ENCODE measurements at places on chromosomes 12 and 14.

- DNase-seq: peak; percentile 60
These were observed 325 bp upstream of the CLIP1 start for GRCh38 chr12:122422730-122423257.

DNA sequence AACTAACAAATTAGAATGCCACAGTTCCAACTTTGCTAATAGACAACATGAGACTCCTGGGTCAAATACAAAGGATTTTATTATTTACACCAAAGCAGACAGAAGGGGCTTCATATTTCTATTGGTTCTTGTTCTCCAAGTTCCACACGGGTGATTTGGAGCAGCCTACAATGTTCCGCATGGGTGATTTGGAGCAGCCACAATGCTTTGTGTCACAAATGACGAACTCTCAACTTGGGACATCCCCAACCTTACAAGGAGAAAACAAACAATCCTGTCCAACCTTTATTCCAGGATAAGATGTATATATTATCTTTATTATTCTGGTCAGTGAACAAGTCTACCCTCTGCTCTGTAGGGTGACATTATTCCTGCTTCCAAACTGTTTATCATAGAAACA, 694.3 kb upstream of the MGAT4C start:
- DNase-seq: no peak

DNA sequence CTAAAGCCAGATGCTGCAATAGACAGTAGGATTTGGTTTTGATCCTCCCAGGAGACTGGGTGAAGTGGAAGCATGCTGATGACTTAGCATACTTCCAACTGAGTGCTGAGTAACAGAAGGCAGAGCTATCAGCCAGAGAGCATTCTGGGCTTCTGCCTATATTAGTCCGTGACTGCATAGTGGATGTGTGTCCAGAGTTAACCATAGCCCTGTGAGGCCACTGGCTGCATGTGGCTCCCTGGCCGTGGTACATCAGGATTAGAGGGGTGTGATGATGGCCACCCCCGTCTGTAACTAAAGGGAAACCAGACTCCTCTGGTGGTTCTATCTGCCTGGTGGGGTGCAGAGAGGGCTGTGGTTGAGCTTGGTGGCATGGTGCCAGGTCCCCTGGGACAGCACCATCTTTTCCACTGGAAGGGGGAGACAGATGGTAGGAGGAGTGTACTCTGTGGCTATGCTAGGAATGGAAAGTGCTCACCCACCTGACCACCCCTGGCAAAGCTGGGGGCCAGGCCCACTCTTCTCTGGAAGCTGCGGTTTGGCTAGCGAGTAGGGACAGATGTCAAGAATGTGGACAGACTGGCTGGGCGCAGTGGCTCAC, 27.4 kb downstream of the ABCD4 start:
- peak; percentile 70 for DNase-seq

DNA sequence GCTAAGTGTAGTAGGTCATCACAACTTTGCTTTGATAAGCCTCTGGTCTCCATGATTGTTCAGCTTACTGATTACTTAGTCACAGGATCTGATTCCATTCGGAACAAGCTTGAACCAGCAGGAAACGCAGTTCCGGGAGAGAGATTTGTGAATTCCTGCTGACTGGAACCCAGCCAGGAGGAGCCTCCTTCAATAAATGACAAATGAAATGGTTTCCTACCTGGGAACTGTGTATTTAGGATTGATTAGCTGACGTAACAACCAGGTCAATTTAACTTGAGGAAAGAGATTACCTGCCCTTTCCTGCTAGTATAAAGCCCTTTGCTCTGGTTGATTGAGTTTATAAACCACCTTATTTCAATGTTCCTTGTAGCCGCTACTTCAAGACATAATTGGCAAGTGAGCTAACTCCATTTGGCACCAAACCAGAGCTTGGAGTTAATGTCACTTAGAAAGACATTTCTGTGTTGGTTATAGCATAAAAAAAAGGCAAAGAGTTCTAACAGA, 35.1 kb upstream of the KCNH3 start:
- no peak for DNase-seq

GRCh38 chr12:74722709-74723108, 185.1 kb downstream of the ATXN7L3B start:
- DNase-seq: no peak

DNA sequence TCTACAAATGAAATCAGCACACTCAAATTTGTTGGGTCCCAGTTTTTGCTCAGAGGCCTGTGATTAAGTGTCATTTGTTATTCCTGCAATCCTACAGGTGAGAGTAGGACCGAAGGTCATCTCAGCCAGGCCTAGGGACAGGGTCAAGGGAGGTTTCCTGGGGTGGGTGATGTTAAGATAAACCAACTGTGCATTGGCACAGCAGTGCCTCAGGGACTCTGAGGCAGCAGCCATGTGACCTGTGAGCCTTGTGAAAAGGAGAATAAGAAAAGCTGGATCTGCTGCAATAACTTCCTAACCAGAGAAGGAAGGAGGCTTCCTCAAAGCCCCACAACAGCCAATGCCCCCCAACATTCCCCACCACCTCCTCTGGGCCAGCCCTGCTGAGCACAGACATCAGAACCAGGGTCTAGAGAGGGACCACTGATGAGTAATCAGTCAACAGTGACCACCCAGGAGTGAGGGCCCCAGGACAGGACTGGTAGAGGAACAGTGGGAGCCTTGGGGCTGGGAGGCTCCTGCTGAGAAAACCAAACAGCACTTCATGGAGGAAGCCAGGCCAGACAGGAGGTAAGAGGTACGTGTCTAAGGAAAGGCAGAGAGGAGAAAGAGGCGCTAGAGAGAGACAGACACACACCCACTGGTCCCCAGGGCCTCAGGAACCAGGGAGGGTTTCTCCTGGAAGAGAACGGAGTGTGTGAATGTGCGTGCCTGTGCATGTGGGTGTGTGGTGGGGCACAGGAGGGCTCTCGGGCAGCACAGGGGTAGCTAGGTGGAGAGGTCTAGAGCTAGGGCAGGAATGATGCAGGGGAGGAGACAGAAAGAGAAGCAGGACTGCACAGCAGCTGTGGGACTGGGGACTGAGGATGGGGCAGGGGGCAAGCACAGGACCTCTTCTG, 82.4 kb downstream of the ITPK1 start:
- DNase-seq: no peak

GRCh38 chr14:55031190-55031589, 4.2 kb downstream of the SOCS4 start:
- no peak for DNase-seq

DNA sequence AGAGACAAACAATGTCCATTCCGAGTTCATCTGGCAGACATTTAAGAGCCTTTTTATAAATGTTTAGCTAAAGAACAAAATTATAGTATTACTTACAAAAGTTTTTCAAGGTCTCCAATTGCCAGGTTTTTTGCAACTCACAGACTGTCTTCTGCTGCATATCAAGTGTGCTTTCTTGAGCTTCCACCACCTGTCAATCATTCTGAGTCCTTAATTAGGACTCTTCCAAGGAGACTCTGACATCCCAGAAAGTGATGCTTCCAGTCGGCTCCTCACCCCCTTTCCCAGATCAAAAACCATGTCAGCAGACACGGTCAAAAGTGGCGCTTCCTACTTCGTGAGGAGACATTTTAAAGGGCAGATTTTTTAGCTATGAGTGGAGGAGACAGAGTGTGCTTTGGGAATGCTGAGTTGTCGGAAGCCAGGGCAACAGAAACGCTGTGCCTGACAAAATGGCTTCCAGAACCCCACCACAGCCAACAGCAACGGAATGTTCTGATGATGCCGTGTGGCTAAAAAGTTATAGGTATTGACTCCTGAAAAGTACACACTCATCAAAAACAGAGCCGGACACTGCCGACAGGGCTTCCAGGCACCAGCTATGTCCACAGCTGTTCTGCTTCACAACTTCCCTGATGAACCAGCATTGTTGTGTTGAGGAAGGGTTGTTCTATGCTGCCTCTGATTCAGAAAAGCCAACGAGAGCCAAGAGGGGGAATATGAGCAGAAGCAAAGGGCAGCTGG, 116.1 kb upstream of the SLC35F4 start:
- no peak for DNase-seq

DNA sequence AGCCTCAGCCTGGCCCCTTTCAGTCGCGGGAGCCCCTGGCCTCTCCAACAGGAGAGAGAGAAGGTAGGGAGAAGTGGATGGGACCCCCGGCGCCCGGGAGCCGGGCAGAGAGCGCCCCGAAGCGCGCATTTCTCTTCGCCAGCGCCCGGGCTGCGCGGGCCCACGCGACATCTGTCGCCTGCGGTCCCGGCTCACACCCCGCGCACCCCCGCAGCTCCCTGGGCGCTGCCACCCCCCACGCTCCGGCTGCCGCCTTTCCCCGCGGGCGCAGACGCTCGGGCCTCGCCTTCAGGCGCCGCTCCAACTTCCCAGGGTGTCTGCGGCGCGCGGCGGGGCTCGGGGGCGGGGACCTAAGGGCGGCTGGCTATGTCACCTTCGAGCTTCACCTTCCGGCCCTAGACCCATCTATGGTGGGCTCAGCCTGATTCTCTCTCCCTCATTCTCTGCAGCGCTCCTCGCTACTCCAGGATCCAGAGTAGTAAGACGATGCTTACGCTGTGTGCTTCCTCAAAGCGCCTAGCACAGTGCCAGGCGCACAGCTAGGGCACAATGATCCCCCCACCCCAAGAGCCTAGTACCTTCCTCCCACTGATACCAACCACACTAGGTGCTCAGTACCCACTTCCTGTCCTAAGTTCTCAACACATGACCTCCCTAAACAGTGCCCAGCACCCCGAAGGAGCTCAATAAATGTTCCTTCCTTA, 1.6 kb downstream of the HRK start:
- DNase-seq: no peak

- peak; percentile 3 for DNase-seq
These were observed 161.3 kb downstream of the RPL10L start for GRCh38 chr14:46490238-46490685.

DNA sequence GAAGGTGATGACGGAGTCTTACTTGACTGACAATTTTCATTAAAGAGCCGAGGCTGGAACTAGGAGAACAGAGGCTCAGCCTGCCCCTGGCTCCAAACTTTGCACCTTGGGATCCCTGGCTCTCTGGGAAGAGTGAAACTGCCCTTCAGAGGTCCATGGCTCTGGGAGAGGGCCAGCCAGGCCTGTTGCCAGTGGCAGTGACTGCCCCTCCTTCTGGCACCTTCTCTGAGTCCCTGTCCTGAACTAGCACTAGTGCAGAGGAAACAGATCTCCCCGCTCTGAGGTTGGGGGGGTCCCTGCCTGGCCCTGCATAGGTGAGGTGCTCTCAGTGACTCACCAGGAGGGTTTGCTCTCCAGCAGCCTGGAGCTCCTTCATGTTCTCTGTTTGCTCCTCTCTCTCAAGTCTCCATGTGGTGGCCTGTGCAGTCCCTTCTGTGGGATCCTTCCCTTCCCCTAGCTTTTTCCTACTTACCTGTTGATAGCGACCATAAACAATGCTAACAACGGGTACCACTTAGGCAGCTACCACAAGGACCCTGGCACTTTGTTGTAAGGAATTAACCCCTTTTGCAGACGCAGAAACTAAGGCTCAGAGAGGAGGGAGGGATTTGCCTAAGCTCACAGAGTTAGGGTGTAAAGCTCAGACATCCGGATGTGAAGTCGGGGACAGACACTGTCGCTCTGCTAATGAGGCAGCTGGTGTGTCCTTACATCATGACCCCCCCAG, 22.4 kb downstream of the FAM222A start:
- no peak for DNase-seq

- DNase-seq: no peak
These were observed 25.1 kb downstream of the AHNAK2 start for GRCh38 chr14:104953097-104953496.

GRCh38 chr14:70052990-70053389, 135.8 kb downstream of the SLC8A3 start:
- DNase-seq: peak; percentile 56

- peak; percentile 85 for DNase-seq
These were observed 363 bp upstream of the CSAD start for GRCh38 chr12:53180931-53181645.

GRCh38 chr14:51828017-51828797, 32.2 kb upstream of the GNG2 start:
- peak; percentile 93 for DNase-seq

GRCh38 chr12:2858334-2858733, 1.5 kb upstream of the TEX52 start:
- DNase-seq: no peak

DNA sequence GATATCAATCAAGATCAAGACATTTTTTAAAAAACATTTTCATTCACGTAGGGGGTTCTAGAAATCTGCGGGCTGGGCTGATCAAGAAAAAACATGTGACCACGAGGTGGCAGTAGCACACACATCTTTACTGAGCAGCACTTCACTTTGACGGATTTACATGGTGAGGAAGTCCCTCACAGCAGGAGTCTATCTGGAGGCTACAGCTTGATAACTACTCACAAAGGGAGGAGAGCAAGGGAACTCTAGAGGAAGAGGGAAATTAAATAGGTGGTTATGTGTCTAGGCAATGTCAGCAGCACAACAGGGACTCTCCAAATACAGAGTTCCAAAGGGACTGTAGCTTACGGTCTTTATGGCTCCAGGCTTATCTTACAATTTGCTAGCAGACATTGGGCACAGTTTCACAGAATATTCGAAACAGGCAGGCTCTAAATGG, 248.1 kb downstream of the DPY19L2 start:
- peak; percentile 66 for DNase-seq

- DNase-seq: no peak
These were observed 307.1 kb upstream of the RGS6 start for GRCh38 chr14:71625175-71625574.
